ENCODE measurements at places on chromosomes 2 and 18. TPM values are rescaled to one million over a fixed set of nuclear protein-coding genes. Genes with fewer than 3 reads are reported as not detected.

- DNase-seq = no peak
Observed at GRCh38 chr2:152624805-152625204, 92.5 kb downstream of the PRPF40A start.

DNA sequence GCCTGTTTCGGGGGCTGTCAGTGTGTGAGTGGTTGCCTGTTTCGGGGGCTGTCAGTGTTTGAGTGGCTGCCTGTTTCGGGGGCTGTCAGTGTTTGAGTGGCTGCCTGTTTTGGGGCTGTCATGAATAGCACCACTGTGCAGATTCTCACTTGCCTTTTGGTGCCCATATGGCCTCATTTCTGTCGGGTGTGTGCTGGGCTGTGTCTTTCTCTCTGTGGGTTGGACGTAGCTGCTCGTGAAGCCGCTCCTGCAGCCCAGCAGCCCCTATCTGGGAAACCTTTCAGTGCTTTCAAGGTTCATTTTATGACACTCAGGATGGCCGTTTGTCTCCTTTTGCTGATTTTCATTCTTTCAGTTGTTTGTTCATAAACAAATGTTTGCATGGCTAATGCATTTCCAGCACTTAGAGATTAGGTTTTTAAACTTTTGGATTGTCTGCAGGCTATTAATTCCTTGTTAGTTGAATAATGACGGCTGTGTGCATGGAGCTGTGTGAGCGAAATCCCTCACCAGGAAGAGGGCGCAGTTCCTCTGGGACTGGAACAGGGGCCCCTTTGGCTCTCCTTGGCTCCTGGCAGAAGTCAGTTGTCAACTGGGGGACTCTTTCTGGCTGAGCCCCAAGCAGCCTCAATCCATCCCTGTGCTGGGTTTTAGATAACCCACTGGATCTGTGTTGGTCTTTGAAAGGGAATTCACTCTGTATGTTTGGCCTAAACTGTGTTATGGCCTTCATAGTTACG is 10.8 kb downstream of the AGAP1 start:
- no peak for DNase-seq

- no peak for DNase-seq
Observed at GRCh38 chr2:37604716-37605115, 66.7 kb downstream of the CDC42EP3 start.

DNA sequence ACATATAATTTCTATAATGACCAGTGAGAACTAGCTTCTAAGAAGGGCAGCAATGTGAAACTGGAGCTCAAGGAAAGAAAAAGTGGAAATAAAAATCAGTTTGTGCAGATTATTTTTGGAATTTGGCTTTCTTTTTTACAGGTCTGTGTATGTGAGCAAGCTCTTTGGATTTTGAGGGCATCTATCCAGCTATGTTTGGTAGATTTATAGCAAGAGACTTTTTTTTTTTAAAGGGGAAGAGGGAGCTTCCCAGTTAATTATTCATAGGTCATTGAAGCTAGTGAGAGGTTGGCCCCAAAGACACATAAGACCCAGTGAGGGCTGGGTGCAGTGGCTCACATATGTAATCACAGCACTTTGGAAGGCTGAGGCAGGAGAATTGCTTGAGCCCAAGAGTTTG is 24.0 kb upstream of the COLEC12 start:
- no peak for DNase-seq

DNA sequence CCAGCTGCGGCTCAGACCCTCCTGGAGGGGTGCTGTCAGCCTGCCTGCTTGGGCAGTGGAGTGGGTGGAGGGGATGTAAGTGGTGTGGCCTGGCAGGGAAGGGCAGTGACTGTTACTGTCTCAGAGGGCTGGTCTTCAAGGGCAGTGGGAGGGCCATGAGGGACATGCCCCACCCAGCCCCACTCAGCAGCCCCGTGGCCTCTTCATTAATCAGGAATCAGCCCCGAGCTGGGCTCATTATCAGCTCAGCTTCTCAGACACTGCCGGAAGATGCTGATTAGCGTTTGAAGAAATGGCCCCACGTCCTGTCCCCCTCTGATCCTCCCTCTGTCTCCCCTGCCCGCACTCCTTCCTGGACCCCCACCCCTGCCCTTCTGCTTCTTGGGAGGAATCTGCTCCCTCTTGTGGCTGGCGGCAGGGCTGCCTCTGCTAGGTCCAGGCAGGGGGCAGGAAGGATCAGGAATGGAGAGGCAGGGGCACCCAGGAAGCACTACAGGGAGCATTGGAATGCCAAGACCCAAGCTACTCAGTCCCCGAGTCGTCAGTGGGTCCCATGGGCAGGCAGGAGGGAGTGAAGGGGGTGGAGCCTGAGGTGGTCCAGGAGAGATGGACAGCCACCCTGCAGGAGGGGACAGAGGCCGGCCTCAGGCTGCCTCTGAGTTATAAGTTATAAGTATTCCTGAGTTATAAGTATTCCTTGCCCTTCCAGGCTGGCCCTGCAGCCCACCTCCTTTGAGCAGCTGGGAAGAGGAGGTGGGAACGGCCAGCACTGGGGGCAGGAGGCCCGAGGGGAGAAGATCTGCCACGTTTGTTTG is 7.0 kb downstream of the ASIC4 start:
- DNase-seq = peak; percentile 21

DNA sequence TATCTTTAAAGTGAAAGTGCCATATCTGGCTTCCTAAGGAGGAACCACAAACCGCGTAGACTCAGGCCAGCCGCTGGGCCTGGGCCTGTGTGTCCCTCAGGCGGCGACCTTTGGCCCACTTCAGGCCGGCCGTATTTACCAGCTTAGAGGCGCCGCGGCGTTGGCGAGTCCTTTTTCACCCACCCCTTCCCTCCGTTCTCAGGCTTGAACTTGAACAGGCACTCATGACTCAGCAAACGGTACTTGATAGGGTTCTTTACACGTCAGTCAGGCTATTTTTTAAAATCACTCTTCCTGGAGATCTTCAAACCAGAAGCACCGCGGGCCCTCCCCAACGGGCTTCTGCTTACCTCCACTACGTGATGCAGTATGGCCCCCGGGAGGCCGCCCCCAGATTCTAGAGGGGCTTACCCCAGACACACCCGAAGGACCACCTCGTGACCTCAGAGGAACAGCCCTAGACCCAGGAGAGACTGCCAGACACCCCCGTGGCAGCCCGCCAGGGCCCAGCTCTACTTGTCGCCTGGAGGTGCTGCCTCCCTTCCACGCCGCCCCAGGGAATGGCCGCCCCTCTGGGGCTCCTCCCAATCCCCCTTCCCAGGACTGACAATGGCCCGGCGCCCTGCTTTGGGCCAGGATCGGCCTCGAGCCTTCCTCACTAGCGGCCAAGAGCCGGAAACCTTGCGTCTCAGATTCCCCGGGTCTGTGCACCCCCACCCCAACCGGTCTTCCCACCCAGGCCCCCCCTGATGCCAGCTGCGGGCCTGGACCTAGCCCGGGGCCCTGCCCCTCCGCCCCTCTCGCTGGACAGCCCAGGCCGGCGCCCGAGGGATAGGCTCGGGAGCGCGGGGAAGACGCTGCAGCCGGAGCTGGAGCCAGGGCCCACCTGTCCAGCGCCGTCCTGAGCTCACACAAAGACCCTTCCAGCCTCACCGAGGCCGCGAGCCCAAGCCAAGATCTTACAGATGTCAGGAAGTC is 33.8 kb upstream of the IMPA2 start:
- peak; percentile 94 for DNase-seq

CARF gene
- 95.7 TPM for total RNA-seq

MYO7B gene
- total RNA-seq = 289 TPM

- no peak for DNase-seq
Observed at GRCh38 chr2:215680605-215681598, 245.0 kb upstream of the FN1 start.

- DNase-seq = no peak
Observed at GRCh38 chr2:112906276-112906675, 4.7 kb upstream of the IL37 start.

DNA sequence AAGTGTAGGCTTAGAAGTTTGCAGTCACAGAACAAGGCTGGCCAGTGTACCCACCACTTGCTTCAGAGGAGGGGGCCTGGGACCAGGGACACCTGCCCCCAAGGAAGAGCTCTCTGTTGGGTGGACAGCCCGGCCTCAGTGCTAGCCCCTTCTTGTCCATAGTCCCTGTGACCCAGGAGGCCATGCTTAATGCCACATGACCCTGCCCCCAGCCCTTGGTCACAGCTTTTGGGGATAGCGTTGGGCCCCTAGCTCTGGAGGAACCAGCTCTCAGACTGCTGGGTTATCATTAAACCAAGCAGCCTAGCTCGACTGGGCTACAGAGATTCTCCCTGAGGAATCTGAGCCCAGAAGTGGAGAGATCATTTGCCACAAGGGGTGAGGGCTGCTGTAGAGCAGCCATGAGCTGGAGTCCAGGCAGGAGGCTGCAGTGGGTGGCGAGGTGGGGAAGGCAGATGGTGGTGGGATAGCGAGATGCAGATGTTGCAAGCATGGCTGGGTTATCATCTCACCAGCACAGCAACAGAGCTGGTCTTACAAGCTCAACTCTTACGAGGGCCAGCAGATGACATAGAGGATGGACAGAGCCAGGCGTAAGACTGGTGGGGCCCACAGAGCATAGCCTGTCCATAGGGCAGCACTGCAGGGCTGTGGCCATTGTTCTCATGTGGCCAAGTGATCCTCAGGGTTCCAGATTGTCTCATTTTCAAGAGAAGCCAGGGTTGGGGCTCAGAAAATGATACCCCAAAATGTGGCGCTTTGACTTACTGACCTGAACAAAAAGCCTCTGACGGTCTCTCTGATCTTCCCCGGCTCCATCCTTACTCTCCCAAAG is 7.2 kb upstream of the TMEM37 start:
- no peak for DNase-seq

- DNase-seq = no peak
Observed at GRCh38 chr2:237287872-237288271, 126.1 kb downstream of the COL6A3 start.

DNA sequence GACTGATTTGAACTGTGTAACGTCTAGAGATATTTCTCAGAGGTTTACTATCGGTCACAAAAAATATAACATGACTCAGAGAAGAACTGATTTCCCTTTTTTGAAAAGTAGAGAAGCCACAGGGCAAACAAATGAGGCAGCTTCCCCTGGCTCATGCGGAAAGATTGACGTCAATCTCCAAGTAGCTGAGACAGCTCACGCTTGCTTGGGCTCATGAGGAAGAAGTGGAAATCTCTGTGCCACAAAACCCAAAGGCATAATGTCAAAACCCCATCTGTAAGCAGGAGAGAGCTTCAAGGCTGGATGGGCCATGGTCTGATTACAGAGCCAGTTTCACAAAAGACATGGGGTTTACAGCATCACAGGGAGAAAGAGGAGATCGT is 188.1 kb downstream of the ARL4C start:
- peak; percentile 44 for DNase-seq

DNA sequence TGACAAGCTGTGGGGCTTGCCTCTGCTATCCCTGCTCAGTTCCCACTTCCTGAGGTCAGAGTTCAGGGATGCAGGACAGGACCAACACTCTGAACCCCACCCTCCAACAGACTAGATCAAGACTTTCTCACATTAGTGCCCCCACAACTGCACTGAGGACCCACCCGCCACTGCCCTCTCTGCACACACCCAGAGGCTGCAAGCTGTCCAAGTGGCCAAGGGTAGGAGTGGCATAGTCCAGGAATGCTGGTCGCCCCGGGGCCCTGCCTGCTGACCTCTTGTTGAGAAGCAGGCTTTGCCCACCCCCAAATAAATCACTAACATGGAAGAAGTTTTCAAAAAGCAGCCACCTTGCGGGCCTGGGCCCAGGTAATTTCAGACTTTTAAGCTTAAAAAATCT is 5.5 kb upstream of the KIF1A start:
- no peak for DNase-seq

- DNase-seq = no peak
Observed at GRCh38 chr2:178152033-178152432, 39.8 kb downstream of the RBM45 start.

DNA sequence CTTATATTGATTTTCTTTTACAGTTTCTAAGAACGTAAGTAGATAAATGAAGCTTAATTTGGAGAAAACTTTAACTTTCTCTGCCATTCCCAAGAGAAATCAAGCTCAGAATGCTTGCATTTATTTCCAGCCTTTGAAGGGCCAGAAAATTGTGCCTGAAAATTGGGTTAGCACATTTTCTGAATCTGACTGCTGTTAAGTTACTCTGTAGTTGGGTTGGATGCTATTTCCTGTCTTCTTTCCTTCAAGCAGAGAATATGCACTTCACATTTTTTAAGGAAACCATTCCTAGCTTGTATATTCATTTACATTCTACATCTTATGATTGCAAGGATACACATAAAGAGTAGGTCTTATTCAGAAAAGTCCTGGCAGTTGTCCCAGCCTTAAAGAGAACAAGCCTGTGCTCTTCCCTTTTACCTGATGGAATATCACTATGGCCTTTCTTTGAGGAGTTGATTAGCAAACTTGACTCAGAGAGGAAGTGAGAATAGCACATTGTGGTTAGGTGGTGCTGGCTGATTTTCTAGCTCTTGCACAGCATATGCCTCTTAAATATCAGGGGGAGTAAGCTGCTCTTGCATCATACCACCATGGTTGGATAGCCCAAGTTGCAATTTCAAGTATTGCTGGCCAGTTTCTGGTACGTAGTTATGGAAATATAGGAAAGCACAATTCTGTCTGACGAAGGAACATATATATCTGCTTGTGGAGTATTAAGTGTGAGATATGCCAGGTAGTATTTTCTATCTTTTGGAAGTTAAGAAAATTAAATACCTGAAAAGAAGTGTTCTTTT is 133.7 kb downstream of the COMMD1 start:
- DNase-seq = no peak

DNA sequence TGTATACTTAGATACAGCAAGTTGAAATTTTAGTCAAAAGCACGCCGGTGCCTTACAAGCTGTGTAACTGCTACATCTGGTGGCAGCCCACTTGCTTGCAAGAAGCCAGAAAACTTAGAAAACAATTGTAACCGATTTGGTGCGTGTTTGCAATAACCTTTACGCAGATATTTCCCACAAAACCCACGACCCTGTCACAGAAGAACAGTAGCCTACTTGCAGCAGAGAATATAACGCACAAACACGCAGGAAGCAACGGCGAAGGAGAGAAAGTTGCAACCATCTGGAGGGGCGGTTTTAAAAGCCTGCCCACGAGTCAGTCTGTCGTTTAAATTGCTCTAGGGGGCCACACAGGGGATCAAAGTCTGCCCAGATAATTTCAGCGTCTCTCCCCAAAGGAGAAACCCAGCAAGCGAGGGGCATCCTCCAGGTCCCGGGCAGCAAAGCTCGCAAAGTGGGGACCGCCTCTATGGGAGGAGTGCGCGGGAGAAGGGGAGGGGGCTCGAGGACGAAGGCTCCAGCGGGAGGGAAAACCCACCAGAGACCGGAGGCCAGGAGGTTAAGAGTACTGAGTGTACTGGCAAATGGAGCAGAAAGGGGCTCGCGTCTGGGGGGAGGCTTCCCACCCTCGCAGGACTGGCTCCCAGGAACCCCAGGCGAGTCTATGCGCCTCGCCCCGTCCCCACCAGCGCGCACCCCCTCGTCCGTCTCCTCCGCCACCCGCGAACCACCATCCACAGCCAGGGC is 1.1 kb downstream of the TLK1 start:
- DNase-seq = peak; percentile 49

GRCh38 chr2:103959174-103960128 is 894.5 kb upstream of the POU3F3 start:
- peak; percentile 10 for DNase-seq

GRCh38 chr18:49973592-49973991 is 160.3 kb upstream of the ACAA2 start:
- DNase-seq = no peak

All from transverse colon (tissue), 4 donors.